Cortex of kidney (tissue), 1 donor: ENCODE measurements at places on chromosomes 5 and 9.

DNA sequence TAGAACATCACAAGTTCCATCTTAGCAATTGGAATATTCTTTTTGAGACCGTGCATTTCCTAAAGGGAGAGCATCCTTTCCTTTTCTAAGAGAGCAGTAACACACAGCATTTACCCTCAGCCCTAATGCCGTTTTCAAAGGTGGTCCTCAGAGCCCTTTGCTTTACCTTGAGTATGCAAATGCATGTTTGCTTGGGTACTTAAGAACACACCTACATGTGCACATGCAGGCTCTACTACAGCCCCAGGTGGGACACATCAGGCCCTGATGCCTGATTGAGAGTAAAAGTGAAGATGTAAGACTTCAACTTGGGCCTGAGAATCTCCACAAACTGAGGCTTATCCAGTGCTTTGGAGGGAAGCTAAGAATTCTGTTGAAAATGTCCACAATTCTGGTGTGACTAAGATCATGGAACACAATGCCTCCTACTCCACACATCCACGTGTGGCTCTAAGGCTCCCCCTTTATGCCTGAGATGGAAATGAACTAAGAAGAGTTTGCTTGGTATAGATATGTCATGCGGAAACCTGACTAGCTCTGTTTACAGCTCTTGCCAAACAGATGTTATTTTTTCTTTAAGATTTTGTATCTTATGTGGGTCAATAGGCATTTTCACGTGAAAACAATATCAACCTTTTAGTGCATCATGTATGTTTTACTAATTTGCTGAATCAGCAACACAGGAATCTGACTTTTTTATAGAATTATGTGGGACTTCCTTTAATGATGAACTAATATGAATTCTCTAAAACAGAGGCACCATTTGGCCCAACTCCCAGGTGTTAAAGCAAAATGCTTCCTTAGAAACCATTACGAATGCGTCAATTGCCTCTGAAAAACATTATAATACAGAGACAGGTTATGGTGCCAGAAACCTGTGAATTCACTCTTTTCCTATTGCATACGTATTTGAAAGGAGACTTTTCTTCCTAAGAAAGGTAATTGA is 48.9 kb upstream of the SLC2A8 start:
- no peak for DNase-seq

- no peak for DNase-seq
Measured at GRCh38 chr9:110066929-110067716, 140.8 kb downstream of the C9orf152 start.

DNA sequence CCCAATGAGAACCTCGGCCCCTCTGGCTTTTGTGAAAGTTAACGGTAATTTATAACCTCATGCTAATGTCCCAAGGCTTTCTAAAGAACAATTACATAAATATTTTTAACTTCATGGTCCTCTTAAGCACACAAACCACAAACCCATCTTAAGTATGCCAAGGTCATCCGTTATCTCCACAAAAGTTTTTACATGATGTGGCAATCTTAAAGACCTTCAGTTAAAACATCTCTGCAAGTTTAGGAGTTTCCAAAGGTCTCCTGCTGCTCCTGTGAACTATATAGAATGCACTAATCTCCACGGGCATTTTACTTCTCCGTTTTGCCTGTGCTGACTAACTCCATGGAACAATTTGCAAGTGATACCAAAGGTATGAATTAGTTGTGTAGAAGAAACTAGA is 228.2 kb downstream of the TLE1 start:
- no peak for DNase-seq

DNA sequence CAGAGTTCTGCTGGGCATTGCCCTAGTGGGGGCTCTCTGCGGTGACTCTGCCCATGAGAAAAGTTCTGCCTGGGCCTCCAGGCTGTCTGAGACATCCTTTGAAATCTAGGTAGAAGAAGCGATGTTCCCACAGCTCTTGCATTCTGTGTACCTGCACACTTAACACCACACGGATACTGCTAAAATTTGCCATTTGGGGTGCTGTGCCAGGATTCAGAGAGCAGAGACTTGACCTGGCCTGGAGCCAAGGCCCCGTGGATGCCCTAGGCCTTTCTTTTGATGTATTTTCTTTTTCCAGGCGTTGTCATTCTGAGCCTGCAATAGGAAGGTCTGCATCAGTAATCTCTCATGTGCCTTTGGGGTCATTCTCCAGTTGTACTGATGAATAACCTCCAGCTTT is 89.3 kb upstream of the IL12B start:
- no peak for DNase-seq

DNA sequence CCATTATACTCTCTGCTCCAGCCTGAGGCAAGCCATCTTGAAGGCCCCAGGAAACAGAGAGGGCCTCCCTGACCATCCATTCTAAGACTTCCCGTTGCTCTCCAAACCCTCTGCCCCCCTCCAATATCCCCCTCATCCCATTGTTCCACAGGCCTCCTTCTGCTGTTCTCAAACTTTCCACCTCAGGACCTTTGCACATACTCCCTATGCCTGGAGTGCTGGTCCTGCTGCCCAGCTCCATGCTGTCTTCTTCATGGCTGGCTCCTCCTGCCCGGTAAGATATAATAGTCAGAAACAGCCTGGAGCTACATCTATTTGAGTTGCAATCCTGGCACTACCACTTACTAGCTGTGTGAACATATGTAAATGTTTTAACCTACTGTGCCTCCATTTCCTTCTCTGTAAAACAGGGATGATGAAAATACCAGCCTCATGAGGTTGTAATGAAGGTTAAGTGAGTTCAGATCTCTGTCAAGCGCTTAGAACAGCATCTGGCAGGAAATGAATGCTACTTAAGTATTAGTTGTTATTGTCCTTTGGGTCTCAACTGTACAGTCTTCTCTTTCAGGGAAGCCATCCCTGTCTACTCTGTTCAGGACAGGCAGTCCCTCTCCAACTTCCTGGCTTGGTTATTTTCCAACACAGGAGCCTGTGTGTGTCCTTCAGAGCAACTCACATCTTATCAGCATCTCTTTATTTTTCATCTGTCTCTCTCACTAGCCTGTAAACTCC is 45.8 kb downstream of the TMOD1 start:
- no peak for DNase-seq

- DNase-seq = no peak
Measured at GRCh38 chr5:150124111-150124557, 31.5 kb downstream of the PDGFRB start.

DNA sequence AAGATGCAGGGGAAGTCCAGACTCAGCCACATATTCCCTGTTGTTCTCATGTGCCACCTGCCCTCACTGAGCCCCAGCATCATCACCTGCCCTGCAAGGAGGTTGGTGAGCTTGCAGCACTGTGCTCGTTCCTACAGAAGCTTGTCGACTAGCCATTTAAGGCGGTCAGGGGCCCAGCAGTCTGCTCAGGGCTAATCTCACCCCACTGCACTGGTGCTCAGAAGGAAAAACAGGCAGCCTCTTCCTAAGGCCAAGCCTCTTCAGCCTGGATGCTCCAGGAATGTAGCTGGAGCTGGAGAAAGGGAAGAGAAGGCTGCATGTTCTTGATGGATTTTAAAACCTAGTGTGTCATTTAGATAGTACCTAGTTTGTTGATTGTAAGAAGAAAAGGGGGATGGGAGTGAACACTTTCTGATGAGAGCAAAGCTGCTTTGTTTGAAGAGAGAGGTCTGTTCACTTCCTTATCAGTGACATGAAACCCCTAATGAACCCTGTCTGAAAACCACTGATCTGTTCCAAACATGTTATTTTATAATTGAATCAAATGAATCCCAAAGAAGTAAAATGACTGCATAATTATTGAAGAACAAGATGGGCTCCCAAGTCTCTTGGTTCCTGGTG is 10.6 kb upstream of the ASPN start:
- DNase-seq = no peak

DNA sequence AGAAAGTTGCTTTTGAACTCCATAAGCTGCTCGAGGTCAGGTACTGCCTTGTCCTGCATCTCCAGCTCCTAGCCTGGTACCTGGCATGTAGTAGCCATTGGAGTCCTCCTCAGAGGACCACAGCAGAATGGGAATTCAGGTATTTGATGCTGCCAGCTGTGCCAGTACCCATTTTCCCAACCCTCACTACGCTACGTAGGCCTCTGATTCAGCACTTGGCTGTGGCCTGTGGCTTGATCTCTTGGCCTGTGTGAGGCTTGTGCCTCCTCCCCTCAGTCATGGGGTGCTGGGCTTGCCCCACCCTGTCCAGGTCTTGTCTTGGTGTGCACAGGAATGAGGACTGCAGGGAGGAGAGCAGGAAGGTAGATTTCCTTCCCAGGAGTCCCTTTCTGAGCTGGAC is 11.8 kb downstream of the OTULIN start:
- DNase-seq = no peak

DNA sequence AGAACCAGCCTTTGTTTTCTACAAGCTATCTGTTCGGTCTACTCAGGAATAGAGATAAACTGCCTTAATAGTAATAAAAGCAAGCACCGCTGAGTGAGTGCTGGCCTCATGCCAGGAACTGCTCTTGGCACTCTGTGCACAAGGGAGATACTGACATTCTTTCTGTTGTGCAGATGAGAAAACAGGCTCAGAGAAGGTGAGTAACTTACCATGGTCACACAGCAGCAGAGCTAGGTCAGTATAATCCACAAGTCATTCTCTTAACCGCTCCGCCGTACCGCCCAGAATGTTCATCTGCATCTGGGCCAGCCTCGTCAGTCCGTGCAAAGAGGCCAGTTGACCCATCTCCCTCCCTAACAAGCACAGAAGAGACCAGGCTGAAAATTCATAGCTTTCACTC is 27.4 kb downstream of the QRFP start:
- DNase-seq = no peak

- no peak for DNase-seq
Measured at GRCh38 chr5:36181774-36182173, 29.9 kb downstream of the SKP2 start.

GRCh38 chr9:20725675-20726074 is 41.6 kb downstream of the FOCAD start:
- DNase-seq = no peak

GRCh38 chr5:160023007-160023907 is 14.3 kb downstream of the TTC1 start:
- no peak for DNase-seq

DNA sequence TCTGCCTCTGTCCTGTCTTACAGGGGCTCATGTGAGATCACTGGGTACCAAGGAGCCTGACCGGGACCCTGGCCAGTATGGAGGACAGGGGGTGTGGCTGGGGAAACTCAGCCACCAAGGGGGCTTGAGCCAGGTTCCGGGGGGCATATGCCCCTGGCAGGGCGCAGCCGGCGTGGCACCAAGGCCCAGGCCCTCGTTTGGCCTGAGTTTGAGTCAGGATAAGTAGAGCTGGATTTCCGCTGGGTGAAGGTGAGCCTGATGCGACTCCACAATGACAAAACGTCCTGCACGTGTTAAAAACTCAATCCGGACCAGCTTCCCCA is 616 bp upstream of the TSPAN17 start:
- no peak for DNase-seq

DNA sequence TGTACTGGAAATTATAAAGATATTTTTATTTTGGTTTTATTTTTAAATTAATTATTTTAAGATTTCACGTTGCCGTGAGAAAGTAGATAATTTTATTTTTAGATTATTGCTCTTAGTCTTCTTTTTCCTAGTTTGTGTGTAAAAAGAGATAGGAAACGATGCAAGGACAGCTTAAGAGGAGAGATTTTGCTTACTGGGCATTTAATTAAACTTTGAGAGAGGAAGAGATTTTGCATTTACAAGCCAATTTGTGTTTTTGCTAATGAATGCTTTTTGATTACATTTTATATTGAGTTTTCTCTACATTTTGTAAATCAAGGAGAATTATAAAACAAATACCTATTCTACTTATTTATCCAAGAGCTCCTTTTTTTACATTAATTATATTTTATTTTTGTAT is 64.0 kb downstream of the ARHGEF28 start:
- DNase-seq = no peak

- no peak for DNase-seq
Measured at GRCh38 chr9:102569436-102569835, 425.7 kb upstream of the CYLC2 start.

GRCh38 chr9:84397151-84397728 is 56.7 kb upstream of the SLC28A3 start:
- no peak for DNase-seq

DNA sequence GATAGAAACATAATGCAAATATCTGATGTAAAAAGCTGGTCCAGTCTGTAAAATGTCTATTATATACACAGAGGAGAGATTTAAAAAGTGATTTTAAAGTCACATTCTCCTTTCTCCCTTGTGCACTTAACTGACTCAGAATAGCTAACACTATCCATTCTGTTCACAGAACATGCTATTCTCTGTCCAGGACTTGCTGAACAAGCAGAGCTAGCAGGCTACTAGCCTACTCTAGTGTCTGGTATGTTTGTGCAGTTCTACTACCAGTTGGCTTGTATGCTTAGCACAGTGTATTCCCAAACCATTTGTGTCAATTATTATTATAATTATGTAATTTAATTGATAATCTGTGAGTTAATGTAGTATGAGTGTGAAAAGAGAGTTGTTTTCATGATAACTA is 161.7 kb upstream of the NUDT12 start:
- no peak for DNase-seq

DNA sequence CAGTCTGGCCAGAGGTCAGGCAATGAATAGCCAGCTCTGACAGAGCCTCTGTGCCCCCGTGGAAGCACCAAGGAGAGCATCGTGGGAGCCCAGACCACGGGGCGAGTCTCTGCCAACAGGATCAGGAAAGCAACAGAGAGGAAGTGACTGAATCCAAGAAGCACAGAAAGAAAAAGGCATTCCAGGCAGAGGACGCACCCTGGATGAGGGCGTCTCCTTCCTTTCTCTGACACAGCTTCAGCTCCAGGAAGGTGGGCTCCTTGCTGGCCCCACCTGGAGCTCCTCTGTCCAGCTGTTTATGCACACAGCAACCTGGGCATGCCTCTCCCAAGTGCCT is 16.6 kb downstream of the HK3 start:
- DNase-seq = no peak

DNA sequence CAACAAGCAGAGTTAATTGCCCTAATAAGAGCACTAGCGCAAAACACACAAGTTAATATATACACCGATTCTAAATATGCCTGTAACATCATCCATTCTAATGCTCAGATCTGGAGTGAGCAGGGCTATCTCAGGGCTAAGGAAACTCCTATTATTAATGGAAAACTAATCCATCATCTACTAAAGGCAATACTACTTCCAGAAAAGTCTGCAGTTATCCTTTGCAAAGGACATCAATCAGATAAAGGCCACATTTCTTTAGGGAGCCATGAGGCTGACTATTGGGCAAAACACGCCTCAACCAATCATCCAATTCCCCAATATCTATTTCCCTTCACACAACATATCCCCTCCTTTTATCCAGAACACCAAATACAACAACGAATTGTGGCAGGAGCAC is 1032.3 kb upstream of the NUDT12 start:
- no peak for DNase-seq

GRCh38 chr9:136289651-136290507 is 14.0 kb downstream of the CCDC187 start:
- no peak for DNase-seq

GRCh38 chr9:106883626-106884190 is 20.7 kb downstream of the ZNF462 start:
- no peak for DNase-seq

GRCh38 chr5:7851617-7852289 is 820 bp upstream of the CFAP90 start:
- no peak for DNase-seq

GRCh38 chr5:956941-957747 is 51.5 kb upstream of the NKD2 start:
- no peak for DNase-seq

GRCh38 chr5:62585306-62585705 is 6.7 kb downstream of the LRRC70 start:
- no peak for DNase-seq
